ENCODE measurements at places on chromosomes 2 and 18.

DNA sequence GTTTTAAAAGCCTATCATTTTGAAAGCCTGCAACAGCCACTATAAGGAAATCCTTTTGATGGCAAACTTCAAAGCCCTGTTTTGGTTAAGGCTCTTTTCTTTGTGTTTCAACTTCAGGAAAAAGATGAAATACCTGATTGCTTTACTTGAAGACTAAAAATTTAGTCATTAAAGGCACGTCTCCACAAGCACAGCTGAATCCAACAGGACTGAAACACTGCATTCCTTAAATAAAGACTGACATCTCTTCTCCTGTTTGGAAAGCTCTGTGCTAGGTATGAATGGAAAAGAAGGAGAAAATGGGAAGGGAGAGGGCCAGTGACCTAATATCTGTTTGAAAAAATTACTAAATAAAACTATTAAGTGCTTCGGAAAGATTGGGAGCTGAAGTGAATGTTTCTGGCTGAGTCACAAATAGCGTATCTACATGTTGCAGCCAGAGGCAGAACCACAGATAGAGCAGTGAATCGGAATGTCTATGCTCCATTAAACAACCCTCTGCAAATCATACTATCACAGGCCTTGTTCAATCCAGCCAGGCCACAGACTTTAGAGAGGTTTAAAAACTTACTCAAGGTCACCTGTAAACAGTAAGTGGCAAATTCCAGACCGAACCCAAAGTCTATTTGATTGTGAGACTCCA is 21.1 kb upstream of the RALBP1 start:
- DNase-seq, result no peak

- no peak for DNase-seq
These were observed 319.0 kb upstream of the CHAC2 start for GRCh38 chr2:53448591-53448990.

DNA sequence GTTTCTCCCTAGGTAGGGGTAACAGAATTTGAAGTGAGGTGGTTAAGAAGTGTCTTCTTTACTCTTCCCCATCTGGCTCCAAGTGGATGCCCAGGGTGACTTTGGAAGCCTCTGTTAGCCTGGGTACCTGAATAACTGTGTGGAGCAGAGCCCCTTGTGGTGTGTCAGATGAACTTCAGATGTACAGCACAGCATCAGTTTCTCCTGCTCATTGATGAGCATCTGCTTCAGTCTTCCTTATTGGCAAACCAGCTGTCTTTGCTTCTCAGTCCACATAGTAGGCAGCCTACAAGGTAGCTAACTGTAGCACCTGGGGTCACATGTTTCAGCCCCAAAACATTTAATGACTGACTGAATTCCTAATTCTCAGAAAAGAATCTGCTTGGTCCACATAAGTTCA is 56.2 kb upstream of the ATP8B1 start:
- no peak for DNase-seq

GRCh38 chr2:167842047-167842446 is 405.3 kb downstream of the STK39 start:
- no peak for DNase-seq

DNA sequence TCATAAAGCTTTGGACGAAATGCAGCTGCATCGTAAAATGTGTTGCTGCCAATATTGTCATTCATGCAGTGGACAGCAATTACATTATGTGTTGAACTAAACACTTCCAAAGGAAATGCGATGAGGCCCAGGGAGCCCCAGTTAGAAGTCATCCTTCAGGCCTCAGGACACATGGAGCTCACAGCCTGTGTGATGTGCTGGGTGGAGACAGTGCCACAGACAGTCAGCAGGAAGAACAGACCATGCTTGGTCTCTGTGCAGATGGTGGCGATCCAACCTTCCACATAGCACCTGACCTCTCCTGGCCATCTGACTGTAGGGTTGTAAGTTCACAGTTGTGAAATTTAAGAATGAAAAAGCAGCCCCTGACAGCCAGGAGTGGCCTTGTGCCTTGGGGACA is 118.3 kb upstream of the ALKAL2 start:
- no peak for DNase-seq

DNA sequence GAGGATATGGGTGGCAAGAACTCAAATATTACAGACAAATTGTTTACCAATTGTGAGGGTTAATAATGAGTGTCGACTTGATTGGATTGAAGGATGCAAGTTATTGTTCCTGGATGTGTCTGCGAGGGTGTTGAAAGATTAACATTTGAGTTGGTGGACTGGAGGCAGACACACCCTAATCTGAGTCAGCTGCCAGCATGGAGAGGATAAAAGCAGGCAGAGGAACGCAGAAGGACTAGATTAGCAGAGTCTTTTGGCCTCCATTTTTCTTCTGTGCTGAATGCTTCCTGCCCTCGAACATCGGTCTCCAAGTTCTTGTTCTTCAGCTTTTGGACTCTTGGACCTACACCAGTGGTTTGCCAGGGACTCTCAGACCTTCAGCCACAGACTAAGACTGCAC is 1503.7 kb downstream of the LRP1B start:
- DNase-seq, result no peak

DNA sequence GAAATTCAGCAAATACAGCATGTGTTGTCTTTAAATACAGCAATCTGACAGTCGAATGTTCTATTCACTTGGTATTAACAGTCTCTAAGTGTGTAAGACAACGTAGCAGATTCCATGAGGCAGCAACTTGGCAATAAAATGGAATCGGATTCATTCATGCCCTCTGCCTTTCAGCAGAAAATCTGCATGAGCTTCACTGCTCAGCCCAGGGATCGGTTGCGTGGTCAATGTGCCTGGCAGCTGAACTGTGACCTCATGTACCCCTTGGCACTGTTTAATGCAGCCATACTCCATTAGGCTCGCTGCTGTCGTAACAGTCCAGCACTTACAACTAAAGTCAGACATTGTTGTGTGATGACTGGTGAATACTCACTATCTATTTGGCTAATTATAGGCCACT is 17.7 kb upstream of the RGPD4 start:
- DNase-seq, result no peak

DNA sequence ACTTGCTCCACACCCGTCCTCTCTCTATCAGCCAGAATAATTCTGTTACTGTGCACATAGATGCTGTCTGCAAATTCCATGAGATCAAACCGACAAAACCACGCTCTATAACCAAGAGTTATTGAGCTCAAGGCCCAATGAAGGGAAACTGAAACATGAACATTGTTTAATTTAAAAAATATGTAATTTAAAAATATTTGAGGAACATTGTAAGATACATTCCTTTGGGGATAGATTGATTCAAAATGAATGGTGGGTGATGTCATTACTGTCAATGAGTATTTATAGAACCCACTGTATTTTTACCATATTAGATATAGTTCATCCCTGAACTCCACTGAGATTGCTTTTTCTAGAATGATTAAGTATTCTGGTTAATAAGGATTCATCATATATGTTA is 50.4 kb downstream of the NCKAP5 start:
- DNase-seq, result no peak

DNA sequence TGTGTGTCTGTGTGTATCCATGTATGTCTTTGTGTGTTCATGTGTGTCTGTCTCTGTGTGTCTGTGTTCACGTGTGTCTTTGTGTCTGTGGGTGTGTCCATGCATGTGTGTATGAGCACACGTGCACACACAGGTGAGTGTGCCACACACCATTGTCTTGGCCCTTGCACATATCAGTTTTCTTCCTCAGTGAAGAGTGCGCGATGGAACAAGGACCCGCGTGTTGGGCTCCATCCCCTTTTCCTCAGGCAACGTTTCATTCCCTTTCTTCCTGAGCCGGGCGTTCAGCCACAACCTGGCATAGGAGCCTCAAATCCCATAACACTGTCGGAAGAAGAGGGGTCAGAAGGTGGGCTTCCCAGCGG is 74.3 kb downstream of the PTGR3 start:
- DNase-seq, result no peak

DNA sequence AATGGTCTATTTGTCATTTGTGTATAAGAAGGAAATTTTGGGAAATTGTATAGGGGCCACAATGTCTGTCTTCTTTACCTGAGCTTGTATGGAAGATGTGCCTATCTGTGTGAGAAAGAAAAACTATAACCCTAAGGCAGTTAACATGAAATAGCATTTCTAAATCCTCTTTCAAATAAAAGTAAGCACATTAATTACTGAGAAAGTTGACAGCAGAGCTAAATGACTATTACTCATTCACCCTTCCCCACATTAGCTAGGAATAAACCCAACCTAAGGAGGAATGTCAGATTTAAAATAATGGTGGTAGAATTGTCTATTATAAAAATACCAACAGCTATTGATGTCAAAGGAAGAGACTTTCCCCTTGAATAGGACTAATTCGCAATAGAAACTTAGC is 56.2 kb downstream of the SLC38A11 start:
- no peak for DNase-seq

GRCh38 chr2:70703900-70704549 is 64.0 kb downstream of the ADD2 start:
- DNase-seq, result no peak

DNA sequence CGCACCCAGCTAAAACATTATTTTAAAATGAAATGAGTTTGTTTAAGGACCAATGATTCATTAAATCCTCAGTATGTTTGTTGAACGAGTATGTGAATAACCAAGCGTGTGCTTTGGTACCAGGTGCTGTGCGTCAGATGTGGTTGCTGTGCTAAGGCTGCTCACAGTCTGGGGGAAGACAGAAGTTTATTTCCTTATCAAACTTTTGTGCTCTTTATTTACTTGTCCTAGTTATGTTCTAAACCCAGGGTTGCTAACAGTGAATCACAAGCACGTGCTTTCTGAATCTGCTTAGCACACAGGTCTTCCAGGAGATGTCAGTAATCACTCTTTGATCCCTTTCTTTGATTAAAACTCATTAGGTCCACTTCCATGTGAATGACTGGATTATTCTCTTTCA is 37.0 kb downstream of the RAPGEF4 start:
- no peak for DNase-seq

DNA sequence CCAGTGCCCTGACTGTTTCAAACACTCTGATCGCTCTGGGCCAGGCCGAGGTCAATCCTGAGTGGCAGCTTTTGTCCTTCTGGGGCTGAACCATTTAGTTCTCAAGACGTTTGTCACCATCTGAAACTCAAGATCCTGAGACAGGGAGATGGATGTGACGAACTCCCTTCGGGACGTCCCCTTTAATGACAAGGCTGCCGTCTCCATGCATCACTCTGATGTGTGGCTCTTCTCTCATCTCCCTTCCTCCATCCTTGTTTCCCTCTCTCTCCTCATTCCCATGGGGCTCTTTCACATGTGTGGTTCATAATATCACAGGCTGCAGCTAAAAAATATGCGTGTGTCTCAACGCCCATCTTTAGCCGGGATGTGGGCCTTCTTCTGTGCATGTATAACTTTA is 189.6 kb downstream of the DNER start:
- no peak for DNase-seq

DNA sequence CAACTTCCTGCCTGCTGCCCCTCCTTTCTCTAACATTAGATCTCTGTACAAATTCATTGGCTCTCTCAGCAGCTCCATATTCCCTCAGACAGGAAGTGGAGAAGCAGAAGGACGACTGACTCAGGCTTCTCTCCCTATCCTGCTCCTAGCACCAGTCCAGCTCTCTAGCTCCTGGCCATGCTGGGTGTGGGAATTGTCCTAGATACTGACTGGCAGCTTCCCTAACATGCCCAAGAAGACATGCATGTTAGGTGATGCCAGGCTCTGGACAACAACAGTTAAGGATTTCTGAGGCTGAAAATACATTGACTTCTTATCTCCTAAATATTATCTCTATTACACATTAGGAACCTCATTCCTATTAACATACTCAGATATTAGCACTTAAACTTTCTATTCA is 292.9 kb downstream of the IKZF2 start:
- DNase-seq, result no peak

GRCh38 chr2:241680827-241681599 is 5.6 kb downstream of the DTYMK start:
- DNase-seq, result no peak

DNA sequence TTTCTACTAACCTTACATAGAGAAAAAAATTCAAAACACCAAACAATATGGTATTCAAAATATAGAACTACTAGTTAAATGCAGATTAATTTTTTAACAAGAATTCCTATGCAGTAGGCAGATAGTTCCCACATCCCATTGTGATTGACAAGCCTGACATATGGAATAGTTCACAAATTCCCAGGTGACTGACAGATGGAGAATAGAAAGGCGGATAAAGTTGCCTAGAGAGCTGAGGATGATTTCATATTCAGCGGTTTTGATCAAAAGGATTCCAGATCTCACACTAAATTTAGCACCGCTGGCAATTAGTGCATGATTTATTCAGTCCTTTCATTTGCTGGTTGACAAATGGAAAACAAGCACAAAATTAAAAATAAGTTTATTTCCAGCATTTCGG is 733.7 kb upstream of the POU3F3 start:
- no peak for DNase-seq

- DNase-seq, result no peak
These were observed 20.6 kb downstream of the ERMN start for GRCh38 chr2:157304811-157305722.

- DNase-seq, result no peak
These were observed 39.5 kb downstream of the RNU4ATAC start for GRCh38 chr2:121570036-121570666.

DNA sequence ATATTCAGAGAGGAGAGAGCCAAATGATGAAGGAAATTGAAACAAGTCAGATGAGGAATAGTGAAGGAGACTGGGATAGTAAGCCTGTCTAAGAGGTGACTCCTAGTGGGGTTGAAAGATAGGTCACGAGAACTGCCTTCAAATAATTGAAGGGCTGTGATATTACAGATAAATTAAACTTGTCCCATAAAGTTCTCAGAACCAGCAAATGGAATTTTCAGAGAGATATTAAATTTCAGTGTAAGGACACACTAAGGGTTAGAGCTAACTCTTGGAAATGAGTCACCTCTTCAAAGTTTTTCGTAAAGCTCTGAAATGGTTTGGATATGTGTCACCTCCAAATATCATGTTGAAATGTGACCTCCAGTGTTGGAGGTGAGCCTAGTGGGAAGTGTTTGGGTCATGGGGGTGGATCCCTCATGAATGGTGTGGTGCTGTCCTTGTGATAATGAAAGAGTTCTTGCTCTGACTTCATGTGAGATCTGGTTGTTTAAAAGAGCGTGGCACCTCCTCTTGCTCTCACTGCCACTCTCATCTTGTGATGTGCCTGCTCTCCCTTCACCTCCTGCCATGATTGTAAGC is 87.3 kb downstream of the BABAM2 start:
- no peak for DNase-seq

GRCh38 chr2:110680709-110681108 is 2.8 kb upstream of the BUB1 start:
- DNase-seq, result no peak

- DNase-seq, result no peak
These were observed 167.9 kb downstream of the NCKAP5 start for GRCh38 chr2:133400411-133400810.

- no peak for DNase-seq
These were observed 995 bp downstream of the TMEM127 start for GRCh38 chr2:96264656-96265348.

GRCh38 chr2:72274380-72274797 is 126.7 kb upstream of the CYP26B1 start:
- DNase-seq, result no peak

GRCh38 chr2:44615950-44616518 is 254.3 kb downstream of the CAMKMT start:
- no peak for DNase-seq

GRCh38 chr2:222594679-222595078 is 61.2 kb downstream of the FARSB start:
- DNase-seq, result no peak
